Endothelial cell (in vitro differentiated cells): ENCODE measurements at places on chromosomes 7 and 10. TPM values are rescaled to one million over a fixed set of nuclear protein-coding genes. Genes with fewer than 3 reads are reported as not detected.

- no peak overlapping the region for H3K27ac ChIP-seq
- no peaks in the 10 kb centered on the region for H3K4me1 ChIP-seq
- H3K27me3 ChIP-seq, result no peaks in the 10 kb centered on the region
- no peak overlapping the region for H3K4me3 ChIP-seq
- no peaks in the 10 kb centered on the region for H3K36me3 ChIP-seq
Observed at GRCh38 chr10:126216632-126216961, 171.7 kb downstream of the ADAM12 start.

GRCh38 chr10:118405928-118406327 lies 63.8 kb upstream of the FAM204A start:
- H3K4me3 ChIP-seq, result no peak overlapping the region
- peaks cover 2% of the 10 kb centered on the region for H3K27me3 ChIP-seq
- H3K36me3 ChIP-seq, result no peaks in the 10 kb centered on the region
- peaks cover 13% of the 10 kb centered on the region for H3K4me1 ChIP-seq
- no peak overlapping the region for H3K27ac ChIP-seq
- no peak for DNase-seq

The BTBD16 gene
- total RNA-seq, result 0.23 TPM

DNA sequence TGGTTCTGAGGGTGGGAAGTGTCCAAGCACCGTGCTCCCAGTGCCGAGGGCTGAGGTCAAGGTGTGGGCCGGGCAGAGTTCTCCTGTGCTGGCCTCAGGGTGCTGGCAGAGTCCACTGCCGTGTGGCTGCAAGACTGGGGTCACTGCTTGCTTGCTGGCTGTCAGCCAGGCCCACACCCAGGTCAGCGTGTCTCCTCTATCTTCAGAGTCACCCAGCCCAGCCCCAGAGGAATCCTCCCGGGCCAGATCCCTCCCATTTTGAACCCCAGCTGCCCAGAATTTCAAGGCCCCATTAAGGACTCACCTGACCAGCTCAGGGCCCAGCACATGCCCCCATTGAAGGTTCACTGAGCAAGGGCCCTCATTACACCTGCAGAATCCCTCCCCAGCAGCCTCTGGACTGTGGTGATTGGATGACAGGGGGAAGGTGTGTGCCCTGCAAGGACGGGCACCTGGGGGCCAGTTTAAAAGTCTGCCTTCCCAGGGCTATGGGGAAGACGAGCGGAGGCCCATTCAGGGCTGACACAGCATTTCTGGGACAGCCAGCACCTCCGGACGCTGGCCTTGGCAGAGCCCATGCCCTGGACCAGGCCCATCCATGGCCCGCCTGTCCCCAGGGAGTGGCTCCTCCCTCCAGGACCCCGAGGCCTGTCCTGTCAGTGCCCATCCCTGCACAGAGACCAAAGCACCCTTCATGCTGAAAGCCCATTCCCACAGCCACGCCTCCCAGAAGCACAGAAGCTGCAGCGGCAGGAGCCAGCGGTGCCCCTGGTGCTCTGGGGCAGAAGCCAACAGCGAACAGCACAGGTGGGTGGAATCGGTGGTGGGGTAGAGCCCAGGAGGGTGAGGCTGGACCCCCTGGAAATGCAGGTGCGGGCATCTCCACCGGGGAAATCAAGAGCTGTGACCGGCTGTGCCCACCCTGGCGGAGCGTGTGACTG lies 45.1 kb upstream of the PPP2R2D start:
- H3K27me3 ChIP-seq, result peaks cover 14% of the 10 kb centered on the region
- H3K27ac ChIP-seq, result no peak overlapping the region
- H3K36me3 ChIP-seq, result no peaks in the 10 kb centered on the region
- DNase-seq, result no peak
- H3K4me3 ChIP-seq, result no peak overlapping the region

DNA sequence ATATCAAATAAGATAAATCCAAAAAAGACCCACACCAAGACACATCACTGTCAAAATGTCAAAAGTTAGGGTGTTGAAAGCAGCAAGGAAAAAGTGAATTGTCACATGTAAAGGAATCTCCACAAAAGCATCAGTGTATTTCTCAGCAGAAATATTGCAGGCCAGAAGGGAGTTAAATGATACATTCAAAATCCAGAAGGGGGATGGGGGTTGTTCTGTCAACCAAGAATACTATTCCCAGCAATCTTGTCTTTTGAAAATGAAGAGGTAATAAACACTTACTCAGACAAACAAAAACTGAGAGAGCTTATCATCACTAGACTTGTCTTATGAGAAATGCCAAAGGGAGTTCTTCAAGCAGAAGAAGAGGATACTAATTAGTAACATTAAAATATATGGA lies 191.1 kb upstream of the NOBOX start:
- DNase-seq, result no peak
- no peaks in the 10 kb centered on the region for H3K36me3 ChIP-seq
- no peak overlapping the region for H3K27ac ChIP-seq
- no peak overlapping the region for H3K4me3 ChIP-seq
- no peaks in the 10 kb centered on the region for H3K4me1 ChIP-seq
- no peaks in the 10 kb centered on the region for H3K27me3 ChIP-seq

The KCNH2 gene
- total RNA-seq, result 3.4 TPM

- no peaks in the 10 kb centered on the region for H3K27me3 ChIP-seq
- no peaks in the 10 kb centered on the region for H3K4me1 ChIP-seq
- H3K36me3 ChIP-seq, result peaks cover 9% of the 10 kb centered on the region
- H3K4me3 ChIP-seq, result no peak overlapping the region
- H3K27ac ChIP-seq, result no peak overlapping the region
- no peak for DNase-seq
Observed at GRCh38 chr7:32535162-32535702, 39.9 kb downstream of the AVL9 start.

The ZNF107 gene
- total RNA-seq, result 10.4 TPM
